ENCODE measurements at places on chromosomes 1 and 21. TPM values are rescaled to one million over a fixed set of nuclear protein-coding genes. Genes with fewer than 3 reads are reported as not detected.

DNA sequence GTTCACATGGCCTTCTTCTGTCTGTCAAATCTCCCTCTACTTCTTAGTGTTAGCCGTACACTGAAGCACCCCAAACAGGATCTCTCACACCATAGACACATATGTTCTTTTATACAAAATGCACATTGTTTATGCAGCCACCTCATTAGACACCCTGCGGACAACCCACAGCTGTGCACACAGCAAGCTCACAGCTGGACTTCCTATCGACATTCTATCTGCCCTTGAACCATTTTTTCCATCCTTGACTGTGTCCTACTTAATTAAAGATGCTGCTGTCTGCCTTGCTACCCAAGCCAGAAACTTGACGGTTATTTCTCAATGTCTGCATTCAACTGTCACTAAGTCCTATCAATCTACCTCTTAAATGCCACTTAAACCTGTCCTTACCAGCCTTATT lies 3.2 kb upstream of the ZBTB21 start:
- no peaks in the 10 kb centered on the region for H3K27me3 ChIP-seq
- H3K4me3 ChIP-seq = no peak overlapping the region
- H3K27ac ChIP-seq = no peak overlapping the region
- no peaks in the 10 kb centered on the region for H3K4me1 ChIP-seq

- DNase-seq = no peak
- no peaks in the 10 kb centered on the region for H3K27me3 ChIP-seq
- H3K4me1 ChIP-seq = no peaks in the 10 kb centered on the region
- no peaks in the 10 kb centered on the region for H3K36me3 ChIP-seq
Observed at GRCh38 chr1:235923466-235924021, 56.8 kb upstream of the LYST start.

- H3K36me3 ChIP-seq = no peaks in the 10 kb centered on the region
- H3K4me1 ChIP-seq = peaks cover 5% of the 10 kb centered on the region
- H3K4me3 ChIP-seq = peak overlapping the region; percentile 88
- no peak overlapping the region for H3K27ac ChIP-seq
Observed at GRCh38 chr21:42878678-42878992, 704 bp downstream of the WDR4 start.

GRCh38 chr1:183757061-183757460 lies 47.9 kb upstream of the RGL1 start:
- H3K27me3 ChIP-seq = no peaks in the 10 kb centered on the region
- H3K4me1 ChIP-seq = no peaks in the 10 kb centered on the region
- DNase-seq = no peak
- no peak overlapping the region for H3K4me3 ChIP-seq

DNA sequence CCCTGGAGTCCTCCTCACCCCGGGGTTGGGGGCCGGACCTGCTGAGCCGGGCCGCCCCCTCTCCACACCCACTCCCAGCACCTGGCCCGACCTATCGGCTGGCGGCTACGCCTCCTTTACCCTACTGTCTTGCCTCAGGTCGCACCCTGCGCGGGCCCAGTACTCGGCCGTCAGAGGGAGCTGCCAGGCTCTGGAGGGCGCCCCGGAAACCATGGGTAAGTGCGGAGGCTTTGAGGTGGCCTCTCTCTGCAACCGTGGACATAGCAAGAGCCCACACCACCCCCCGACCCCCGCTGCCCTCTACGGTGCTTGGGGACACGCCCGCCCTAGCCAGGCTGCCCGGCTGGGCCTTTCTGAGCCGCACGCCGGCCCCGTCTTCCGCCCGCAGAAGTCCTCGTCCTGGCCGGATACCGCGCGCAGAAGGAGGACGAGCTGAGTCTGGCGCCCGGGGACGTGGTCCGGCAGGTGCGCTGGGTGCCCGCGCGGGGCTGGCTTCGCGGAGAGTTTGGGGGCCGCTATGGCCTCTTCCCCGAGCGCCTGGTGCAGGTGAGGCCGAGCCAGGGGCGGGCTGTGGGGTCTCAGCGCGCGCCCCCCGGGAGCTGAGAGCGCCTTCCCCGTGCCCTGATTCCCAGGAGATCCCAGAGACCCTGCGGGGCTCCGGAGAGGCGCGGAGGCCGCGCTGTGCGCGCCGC lies at the start of gene SH3D21:
Gene SH3D21, plus strand, starts transcription at position 159 of the 692 bp plus-strand sequence. Its CDS starts 53 bp downstream, at position 212.
- H3K27ac ChIP-seq = peak within 1 kb of the TSS; percentile 89
- no peaks in the 10 kb centered on the region for H3K27me3 ChIP-seq
- peak; percentile 71 for DNase-seq
- H3K36me3 ChIP-seq = peaks cover 18% of the 10 kb centered on the region

- no peaks in the 10 kb centered on the region for H3K4me1 ChIP-seq
- no peaks in the 10 kb centered on the region for H3K27me3 ChIP-seq
- no peak overlapping the region for H3K4me3 ChIP-seq
- DNase-seq = no peak
- no peak overlapping the region for H3K27ac ChIP-seq
Observed at GRCh38 chr1:199242601-199243000, 603.8 kb downstream of the PTPRC start.

- H3K36me3 ChIP-seq = no peaks in the 10 kb centered on the region
- no peaks in the 10 kb centered on the region for H3K4me1 ChIP-seq
- H3K27ac ChIP-seq = no peak overlapping the region
- H3K4me3 ChIP-seq = no peak overlapping the region
- H3K27me3 ChIP-seq = no peaks in the 10 kb centered on the region
- DNase-seq = no peak
Observed at GRCh38 chr1:112888630-112889029, 67.4 kb downstream of the SLC16A1 start.

GRCh38 chr1:3290915-3291314 lies 163.6 kb upstream of the ARHGEF16 start:
- DNase-seq = no peak
- no peak overlapping the region for H3K27ac ChIP-seq
- H3K4me3 ChIP-seq = no peak overlapping the region
- peaks cover 21% of the 10 kb centered on the region for H3K27me3 ChIP-seq
- no peaks in the 10 kb centered on the region for H3K36me3 ChIP-seq

DNA sequence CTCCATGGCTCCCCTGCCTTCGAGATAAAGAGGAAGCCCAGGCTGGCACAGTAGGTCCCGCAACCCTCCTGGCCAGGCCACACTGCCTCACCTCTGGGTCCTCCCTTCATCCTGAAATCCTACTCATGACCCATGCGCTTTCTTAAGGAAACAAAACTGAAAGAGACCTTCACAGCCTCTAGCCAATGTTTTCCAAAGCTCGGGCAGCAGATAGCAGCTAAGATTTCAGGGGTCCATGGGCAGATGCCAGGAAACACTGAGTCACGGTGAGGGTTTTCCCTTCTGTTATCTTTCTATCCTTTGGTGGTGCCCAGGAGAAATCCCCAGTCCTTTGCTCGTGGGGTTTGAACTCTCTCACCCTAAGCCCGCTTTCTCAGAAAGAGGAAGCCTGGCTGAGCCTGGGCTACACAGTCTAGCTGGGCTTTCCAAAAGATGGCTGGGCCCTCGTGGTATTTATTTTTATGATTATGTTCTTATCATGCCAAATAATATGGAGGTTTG lies 26.6 kb downstream of the TTC39A start:
- no peaks in the 10 kb centered on the region for H3K36me3 ChIP-seq
- no peak overlapping the region for H3K27ac ChIP-seq
- DNase-seq = no peak
- H3K27me3 ChIP-seq = no peaks in the 10 kb centered on the region

- no peak overlapping the region for H3K4me3 ChIP-seq
- DNase-seq = no peak
- H3K4me1 ChIP-seq = no peaks in the 10 kb centered on the region
- H3K27ac ChIP-seq = no peak overlapping the region
Observed at GRCh38 chr21:31234936-31235335, 109.1 kb downstream of the TIAM1 start.

DNA sequence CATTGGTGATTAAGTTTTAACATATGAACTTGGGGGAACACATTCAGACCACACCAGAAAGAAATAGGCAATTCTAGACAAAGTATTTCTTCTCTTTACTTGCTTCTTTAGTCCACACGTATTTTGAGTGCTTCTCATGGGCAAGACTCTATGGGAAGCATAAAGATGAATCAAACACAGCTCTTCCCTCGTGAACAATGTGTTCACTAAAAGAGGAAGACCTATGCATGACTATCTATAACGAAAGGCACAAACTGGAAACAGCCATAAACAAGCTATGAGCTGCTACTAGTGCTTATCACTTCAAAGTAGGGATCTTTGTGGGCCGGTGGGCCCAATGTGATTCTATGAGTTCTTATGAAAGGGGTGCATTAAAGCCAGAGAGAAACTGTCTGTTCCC lies 53.0 kb upstream of the PRDX6 start:
- no peak for DNase-seq
- H3K4me3 ChIP-seq = no peak overlapping the region
- H3K4me1 ChIP-seq = no peaks in the 10 kb centered on the region

GRCh38 chr1:153346077-153346723 lies 2.4 kb downstream of the PGLYRP4 start:
- H3K4me3 ChIP-seq = no peak overlapping the region
- no peaks in the 10 kb centered on the region for H3K27me3 ChIP-seq
- DNase-seq = no peak
- no peak overlapping the region for H3K27ac ChIP-seq
- H3K4me1 ChIP-seq = no peaks in the 10 kb centered on the region

LRRC53 gene
- total RNA-seq = not detected

OR2T33 gene
- not detected for total RNA-seq

PYHIN1 gene
- total RNA-seq = 0.18 TPM
